Foreskin keratinocyte (primary cell): ENCODE measurements at places on chromosomes 5 and 9. TPM values are rescaled to one million over a fixed set of nuclear protein-coding genes. Genes with fewer than 3 reads are reported as not detected.
A peak's percentile ranks its signal among the peaks of the same experiment; 100 is the strongest.

Gene B4GALT1
- total RNA-seq = 61.8 and 83.6 TPM in 2 replicates

Gene OBP2B
- total RNA-seq = not detected in 2 replicates

Gene CDH6
- total RNA-seq = not detected in 2 replicates

Gene TXNDC8
- not detected in 2 replicates for total RNA-seq

Gene GPR21
- total RNA-seq = 0.25 TPM in 1 of 2 replicates, not detected in the other

Gene PCDH12
- 0.03 and 0.07 TPM in 2 replicates for total RNA-seq

Gene TMEM174
- total RNA-seq = not detected in 2 replicates

Gene CDC20B
- total RNA-seq = not detected in 2 replicates

Gene SMIM33
- not detected in 2 replicates for total RNA-seq

Gene DDX4
- not detected in 2 replicates for total RNA-seq

DNA sequence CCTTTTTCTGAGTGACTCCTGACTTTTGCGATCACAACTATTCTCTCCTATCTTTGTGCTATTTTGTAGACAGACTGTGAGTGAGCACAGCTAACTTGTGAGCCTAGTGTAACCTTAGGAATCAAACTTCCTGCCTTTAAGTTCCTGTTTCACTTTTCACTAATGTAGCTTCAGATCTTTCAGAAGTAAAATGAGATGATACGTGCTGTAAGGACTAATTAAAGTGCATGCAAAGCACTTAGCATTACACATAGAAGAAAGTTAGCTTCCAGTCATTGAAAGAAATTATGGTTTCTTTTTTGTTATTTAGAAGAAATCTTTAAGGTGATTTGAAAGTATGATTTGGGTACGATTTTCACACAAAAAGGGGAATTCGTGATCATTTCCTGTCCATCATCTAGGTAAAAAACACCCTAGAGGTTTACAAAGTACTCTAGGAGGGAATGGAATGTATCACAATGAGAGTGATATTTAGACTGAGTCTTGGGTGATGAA lies 122.7 kb downstream of the ST8SIA4 start:
- no peak for DNase-seq

DNA sequence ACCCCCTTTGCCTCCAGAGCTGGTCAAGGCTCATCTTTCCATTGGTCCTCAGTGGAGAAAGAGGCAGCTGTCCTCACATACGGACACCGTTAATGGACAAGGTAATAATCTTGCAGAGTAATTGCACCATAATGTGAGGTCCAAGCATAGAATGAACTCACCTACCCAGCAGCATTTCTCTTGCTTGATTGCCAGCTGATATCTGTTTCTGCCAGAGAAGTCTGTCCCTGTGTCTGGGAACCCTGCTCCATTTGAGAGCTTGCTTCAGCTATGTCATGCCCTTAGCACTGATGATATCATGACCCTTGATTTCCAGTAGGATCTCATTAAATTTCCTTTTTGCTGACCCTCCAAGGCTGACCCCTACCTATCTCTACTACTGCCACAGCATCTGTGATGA lies 154.6 kb downstream of the PIK3R1 start:
- DNase-seq = no peak

DNA sequence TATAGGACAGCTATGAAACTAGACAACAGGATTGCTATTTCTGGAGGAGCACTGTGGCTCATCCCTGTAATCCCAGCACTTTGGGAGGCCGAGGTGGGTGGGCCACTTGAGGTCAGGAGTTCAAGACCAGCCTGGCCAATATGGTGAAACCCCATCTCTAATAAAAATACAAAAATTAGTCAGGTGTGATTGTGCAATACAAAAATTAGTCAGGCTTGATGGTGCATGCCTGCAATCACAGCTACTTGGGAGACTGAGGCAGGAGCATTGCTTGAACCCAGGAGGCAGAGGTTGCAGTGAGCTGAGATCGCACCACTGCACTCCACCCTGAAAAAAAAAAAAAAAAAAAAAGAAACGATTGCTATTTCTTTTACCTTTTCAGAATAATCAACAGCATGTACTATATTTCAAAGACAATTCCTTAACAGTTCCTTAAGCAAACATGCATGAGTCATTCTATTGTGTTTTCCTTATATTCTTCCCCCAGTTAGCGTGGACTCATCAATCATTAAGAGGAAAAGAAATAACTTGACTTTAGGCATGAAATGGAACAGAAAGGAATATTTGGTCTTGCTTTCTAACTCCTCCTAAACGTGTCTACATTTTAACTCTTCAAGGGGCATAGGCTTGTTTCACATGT lies 162.6 kb downstream of the TAF11L14 start:
- peak; percentile 45 for DNase-seq

DNA sequence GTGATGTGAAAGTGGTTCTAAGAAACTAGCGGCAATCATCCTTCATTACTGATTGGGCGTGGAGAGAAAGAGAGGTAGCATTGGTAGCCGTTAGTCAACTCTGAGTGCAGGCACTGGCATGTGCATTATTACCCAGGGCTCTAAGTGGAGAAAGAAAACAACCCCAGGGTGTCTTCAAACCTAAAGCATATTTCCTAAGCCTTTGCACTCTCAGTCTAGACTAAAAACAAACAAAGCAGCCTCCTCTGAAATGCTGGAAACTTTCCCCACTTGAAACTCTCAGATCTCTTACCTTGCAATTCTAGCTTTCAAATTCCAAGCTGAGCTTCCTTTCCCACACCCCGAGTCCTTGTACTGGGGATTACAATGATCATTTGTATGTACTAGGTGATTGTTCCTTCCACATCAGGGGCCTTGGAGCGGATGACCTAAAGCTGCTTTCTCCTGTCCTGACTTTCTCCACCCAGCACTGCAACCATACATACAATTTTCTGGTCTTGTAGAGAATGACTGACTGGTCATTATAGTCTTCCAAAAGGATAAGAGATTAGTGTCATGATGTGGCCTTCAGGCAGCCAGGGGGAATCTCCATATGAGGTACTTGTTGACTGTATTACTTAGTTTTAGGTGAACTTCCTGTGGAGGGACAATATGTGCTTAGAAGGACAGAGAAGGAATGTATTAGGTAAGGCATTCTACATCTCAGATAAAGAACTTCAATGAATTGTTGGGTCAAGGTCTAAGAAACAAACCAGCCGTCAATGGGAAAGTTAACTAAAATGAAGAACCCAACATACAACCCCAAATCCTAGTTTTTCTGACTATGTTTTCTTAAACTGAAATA lies 98.3 kb upstream of the CDKN2B start:
- DNase-seq = peak; percentile 85

GRCh38 chr5:174155281-174155680 lies 109.8 kb downstream of the NSG2 start:
- no peak for DNase-seq

- no peak for DNase-seq
Observed at GRCh38 chr9:123138163-123138562, 104.7 kb downstream of the GPR21 start.

- no peak for DNase-seq
Observed at GRCh38 chr5:122772446-122772845, 2.4 kb upstream of the SNX2 start.

GRCh38 chr5:125528881-125529280 lies 782.4 kb upstream of the ZNF608 start:
- DNase-seq = no peak

DNA sequence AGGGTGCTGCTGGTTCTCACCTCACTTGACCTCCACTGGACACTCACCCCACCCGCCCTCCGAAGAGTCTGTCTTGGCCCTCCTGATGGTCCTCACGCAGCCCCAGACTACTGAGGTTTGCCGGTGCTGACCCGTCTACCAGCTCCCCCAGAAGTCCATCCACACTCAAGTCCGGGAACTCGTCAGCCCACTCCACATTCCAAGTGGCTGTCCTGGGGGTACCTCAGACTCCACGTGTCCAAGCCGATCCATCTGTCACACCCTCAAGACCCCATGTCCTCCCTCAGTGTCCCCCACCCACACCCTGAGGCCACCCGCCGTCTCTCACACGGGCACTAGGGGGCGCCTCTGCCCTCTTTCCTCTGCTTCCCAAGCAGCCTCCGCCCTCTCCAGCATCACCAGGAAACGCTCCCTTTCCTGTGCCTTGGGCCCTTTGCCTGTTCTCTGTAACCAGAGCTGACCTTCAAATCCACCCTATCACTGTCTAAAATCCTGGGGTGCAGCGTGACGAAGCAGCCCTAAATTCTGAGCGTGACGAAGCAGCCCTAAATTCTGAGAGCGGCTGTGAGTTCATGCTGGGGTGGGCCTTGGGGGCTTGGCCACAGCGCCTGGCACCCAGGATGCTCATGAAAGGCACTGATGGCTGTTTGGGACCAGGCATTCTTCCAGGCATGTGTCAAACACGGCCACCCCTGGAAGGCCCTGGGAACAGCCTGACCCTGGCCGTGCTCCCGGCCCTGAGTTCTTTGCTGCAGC lies 95.7 kb downstream of the KCNT1 start:
- DNase-seq = no peak

DNA sequence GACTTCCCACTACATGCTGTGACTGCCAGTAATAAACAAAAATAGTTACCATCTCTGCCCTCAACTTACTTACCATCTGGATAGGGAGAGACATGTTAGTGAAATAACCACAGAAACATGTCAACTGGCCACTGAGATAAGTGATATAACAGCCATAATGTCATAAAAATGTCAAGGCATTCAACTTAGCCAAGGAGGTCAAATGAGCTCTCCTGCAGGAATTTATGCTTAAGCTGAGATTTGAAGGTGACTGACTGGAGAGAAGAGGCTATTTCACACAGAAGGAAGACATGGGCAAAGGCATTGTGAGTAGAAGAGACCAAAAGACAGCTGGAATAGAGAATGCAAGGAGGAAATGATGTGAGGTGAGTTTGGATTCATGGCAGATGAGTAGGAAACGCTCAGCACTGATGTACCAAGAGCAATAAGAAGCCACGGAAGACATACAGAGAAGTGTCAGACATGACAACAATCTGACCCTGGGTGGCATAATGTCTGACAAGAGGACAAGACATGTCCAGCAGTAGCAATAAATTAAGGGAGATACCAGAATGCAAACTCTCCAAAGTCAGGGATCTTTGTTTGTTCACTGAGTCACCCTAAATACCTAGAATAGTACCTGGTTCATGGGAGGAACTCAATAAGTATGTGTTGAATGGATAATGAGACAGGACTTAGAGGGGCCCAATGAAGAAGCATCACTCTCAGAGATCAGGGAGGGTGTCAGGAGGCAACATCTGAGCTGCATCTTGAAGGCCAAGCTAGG lies 318.8 kb downstream of the ACTL7B start:
- no peak for DNase-seq

GRCh38 chr5:2011481-2012411 lies 129.0 kb upstream of the IRX4 start:
- DNase-seq = no peak

GRCh38 chr5:116876240-116876840 lies 301.7 kb upstream of the SEMA6A start:
- DNase-seq = no peak

- no peak for DNase-seq
Observed at GRCh38 chr9:115492869-115493268, 374.9 kb upstream of the TNC start.

GRCh38 chr5:69450116-69450515 lies 35.2 kb downstream of the MARVELD2 start:
- peak; percentile 96 for DNase-seq

DNA sequence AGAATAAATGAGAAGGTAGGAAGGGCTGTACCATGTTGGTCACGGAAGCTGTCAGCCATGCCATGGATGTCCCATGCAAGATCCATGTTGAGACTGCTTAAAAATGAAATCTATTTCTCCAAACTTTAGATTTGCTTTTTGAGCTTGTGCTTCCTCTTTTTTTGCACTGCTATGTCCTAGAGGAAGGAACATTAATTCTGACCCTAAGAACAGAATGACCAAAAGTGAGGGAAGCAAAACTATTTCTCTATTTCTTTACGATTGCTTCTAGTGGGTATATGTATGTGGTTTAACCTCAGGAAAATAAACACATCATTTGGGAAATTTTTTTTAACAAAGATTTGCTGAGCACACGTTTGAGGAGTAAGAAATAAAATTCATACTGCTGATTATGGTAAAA lies 84.6 kb downstream of the USP20 start:
- DNase-seq = no peak

GRCh38 chr5:10634050-10634449 lies 70.2 kb downstream of the ANKRD33B start:
- DNase-seq = no peak

DNA sequence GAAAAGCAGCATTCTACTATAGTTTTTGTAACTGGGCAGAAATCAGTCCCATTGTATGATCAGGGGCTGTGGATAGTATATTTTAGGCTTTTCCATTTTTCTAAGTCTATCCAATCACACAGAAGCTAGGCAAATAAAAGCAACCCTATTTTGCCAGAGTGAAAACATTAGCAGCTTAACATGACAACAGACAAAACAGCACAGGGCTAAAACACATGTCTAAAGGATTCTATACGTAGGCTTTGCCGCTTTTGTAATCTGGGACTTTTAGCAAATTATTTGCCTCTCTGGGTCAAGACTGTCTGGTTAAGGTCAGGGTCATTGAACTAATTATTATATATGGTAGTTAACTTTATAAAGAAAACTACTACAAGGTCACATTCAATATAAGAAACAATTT lies 4.2 kb downstream of the MARCHF3 start:
- DNase-seq = no peak

DNA sequence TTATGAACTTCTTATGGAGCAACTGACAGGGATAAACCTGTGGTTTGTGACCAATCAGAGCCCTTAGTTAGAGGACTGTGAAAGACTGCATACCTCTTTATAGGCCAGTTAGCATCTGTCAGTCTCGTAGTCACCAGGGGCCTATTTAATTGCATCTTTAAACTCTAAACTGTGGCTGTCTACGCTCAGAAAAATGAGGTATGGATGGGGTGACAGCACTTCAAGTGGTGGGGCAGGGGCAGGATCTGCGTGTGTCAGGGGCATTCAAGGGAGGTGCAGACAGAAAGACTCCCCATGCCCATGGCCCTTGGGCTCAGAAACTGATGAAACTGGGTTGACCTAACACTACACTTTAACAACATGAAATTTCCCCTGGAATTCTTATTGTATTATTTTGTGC lies 132.6 kb upstream of the TBCA start:
- no peak for DNase-seq

- DNase-seq = no peak
Observed at GRCh38 chr5:77867914-77868313, 91.8 kb upstream of the TBCA start.

DNA sequence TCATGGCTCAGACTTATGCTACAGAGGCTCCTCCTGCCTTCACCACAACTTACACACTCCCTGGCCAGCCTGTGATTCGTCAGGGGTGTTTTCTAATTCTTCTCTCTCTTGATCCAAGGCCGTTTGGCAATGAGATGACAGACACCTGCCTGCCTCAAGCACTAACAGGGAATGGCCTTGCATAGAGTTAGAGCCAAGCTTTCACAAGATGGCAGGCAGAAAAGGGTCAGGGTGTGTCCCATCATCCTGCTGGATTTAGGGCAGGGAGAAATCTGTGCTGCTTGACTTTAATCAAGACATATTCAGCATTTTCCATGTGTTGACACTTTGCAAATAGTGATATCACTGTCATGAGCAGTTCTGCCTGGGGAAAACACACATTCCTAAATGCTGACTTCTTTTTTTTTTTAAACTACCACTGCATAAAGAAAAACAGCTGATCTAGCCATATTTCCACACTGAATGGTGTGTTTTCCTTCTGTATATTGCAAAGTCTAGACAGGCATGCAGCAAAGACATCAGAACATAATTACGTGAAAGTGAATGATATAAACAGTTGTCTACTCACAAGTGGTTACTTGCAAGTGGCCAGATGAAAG lies 95.0 kb upstream of the SLC25A48 start:
- DNase-seq = peak; percentile 89
